Psoas muscle (tissue), 8 donors: ENCODE measurements at places on chromosomes 5 and 9.

- DNase-seq, result no peak
Measured at GRCh38 chr5:167802755-167803431, 488.6 kb upstream of the WWC1 start.

DNA sequence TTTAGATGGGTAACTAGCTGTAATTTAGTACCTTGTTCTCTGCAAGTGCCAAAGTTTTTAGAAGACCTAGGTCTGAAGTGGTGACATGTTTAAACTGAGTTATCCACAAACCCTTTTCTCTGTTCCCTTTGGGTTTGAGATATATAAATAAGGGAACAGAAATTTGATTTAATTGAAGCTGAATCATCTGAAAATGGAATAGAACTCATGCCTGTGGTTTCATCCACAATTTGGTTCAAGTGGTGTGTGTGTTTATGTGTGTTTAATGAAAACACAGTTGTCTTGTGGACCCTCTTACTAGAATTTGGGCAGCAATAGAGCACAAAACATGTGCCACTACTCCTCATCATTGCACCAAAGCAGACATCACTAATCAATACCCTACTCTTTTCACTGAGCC, 216.9 kb downstream of the GLIS3 start:
- no peak for DNase-seq

- DNase-seq, result no peak
Measured at GRCh38 chr5:11547140-11547539, 357.1 kb downstream of the CTNND2 start.

DNA sequence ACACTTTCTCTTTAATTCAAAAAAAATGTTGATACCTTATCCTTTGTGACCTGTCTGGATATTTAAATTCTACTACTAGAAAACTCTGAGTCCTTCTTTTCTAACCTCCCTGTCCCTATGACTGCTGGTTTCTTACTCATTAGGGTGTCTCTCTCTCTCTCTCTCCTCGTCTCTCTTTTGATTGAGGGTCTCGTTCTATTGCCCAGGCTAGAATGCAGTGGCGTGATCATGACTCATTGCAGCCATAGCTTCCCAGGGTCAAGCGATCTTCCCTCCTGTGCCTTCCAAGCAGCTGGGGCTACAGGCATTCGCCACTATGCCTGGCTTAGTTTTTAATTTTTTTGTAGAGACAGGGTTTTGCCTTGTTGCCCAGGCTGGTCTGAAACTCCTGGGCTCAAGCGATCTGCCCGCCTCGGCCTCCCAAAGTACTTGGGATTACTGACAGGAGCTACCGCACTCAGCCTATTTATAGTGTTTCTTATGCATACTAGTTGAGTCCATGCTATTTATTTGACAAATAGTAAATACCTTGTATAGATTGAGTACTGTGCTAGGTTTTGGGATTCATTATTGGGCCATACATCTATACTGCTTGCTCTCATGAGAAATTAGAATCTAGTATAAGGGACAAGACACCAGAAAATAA, 61.9 kb downstream of the NSD1 start:
- no peak for DNase-seq

DNA sequence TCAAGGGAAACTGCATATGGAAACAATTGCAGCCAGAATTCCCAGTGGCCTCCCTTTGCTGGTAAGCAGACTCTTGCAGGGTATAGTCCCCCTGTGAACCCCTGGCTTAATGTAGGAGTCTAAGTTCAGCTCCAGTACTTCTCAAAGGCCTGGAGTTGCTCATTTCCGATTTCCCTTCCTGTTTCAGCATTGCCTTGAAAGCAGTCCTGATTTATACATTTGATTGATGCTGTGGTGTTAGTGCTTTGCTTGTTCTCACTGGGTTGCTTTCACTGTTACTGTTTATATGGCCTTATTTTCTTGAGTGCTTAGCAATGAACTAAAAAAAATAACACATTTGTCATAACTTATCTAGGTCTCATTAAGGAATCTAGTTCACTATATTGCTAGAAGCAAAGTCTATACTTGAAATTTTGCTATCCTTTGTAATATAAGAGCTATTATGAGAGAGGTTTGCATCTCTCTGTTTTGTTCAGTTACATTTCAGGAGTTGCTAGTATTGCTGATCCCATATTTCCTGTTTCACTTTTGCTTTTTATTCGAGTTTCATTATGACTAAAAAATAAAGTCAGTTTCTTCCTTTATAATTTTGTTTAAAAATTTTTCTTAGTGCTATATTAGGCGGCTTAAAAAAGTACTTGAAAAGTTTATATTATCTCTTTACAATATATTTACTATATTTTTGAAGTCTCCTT, 122.4 kb upstream of the NMUR2 start:
- DNase-seq, result no peak

DNA sequence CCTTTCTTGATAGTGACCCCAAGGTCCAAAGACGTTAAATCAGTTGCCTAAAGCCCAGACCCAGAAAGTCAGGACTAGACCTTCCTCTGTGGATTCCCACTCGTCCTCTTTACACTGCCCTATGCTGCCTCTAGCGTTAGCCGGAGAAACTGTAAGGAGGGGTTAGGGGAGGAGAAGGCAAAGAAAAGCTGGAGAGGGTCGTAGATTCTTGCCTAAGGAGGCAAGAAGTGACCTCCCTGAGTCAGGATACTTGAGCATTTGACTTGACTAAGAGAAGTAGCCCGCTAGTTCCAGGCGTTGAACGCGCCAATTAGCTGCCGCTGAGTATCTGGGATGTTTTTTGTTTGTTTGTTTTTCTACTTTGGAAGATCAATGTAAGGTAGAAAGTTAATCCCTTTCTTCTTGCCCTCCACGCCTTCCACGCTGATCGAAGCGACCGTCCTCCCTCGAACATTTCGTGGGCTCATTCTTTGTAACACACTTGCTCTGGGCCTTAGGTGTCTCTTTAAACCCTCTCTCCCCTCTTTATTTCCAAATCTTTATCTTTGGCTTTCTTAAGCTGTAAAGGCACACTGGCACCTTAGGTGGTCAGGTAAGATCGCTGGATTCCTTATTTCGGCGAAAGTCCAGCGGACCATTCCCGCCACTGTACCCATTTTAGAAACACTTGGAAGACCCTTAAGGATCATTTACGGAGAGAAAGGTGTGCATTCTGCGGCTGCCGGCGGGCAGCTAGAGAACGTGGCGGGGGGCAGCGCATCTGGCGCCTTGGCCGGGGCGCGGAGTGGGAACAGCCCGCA, 5.1 kb upstream of the RGMB start:
- peak; percentile 23 for DNase-seq

- no peak for DNase-seq
Measured at GRCh38 chr5:179613460-179614071, 9.9 kb downstream of the HNRNPH1 start.

GRCh38 chr9:7592321-7593316, 207.0 kb downstream of the DMAC1 start:
- no peak for DNase-seq

GRCh38 chr5:41416336-41416735, 94.1 kb downstream of the PLCXD3 start:
- no peak for DNase-seq

- DNase-seq, result no peak
Measured at GRCh38 chr5:159582756-159583541, 252.7 kb upstream of the IL12B start.

DNA sequence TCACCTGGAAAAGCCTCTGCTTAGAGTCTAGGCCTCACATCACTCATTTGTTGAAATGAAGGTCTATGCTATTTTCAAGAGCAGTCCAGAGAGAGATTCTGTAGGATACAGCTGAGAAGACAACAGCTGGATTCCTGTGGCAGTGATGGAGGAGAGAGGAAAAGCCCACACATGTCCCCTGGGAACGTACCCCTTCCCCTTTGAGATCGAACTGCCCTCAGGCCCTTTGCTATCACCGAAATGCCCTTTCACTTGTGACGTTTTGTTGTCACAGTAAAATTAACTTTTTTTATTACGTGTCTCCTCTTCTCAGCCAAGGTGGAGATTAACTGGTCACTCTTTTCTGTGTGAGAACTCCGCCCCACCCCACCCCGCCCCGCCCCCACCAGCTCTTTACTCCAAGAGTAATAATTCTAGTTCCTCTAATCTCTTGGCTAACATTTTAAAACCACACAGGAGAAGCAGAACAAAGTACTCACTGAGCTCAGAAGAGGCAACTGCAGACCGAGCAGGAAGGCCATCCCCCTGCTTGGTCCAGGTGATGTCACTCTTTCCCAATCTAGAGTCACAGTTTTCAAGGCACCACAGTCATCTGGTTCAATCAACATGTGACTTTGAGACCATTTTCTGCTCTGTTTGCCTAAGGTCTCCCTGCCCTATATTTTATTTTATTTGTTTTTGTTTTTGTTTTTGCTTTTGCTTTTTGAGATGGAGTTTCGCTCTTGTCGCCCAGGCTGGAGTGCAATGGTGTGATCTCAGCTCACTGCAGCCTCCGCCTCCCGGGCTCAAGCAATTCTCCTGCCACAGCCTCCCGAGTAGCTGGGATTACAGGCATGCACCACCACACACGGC, 105.6 kb downstream of the SUSD1 start:
- no peak for DNase-seq

- no peak for DNase-seq
Measured at GRCh38 chr5:16809395-16810207, 126.5 kb downstream of the MYO10 start.
